Stimulated activated CD4-positive, alpha-beta T cell treated with anti-CD3 and anti-CD28 coated beads, TNF-alpha, amount 100 ng/mL, for 1 hour (primary cell): ENCODE measurements at places on chromosomes 5 and 9.

DNA sequence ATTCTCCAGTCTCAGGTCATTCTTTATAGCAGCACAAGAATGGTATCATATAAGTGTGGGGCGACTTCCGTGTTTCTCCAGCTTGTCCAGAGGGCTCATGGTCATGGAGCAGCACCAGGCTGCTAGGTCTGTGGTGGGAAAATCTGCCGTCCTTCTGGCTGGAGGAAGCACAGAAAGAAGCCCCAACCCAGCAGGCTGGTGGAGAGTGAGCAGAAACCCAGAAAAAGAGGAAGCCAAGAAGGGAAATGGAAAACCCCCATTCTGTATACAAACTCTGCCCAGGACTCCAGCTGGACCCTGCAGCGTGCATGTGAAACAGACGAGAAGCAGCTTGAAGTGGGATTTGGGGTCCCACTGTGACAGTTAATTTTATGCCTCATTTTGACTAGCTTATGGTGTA lies 34.3 kb upstream of the OLFM1 start:
- no peak for DNase-seq

DNA sequence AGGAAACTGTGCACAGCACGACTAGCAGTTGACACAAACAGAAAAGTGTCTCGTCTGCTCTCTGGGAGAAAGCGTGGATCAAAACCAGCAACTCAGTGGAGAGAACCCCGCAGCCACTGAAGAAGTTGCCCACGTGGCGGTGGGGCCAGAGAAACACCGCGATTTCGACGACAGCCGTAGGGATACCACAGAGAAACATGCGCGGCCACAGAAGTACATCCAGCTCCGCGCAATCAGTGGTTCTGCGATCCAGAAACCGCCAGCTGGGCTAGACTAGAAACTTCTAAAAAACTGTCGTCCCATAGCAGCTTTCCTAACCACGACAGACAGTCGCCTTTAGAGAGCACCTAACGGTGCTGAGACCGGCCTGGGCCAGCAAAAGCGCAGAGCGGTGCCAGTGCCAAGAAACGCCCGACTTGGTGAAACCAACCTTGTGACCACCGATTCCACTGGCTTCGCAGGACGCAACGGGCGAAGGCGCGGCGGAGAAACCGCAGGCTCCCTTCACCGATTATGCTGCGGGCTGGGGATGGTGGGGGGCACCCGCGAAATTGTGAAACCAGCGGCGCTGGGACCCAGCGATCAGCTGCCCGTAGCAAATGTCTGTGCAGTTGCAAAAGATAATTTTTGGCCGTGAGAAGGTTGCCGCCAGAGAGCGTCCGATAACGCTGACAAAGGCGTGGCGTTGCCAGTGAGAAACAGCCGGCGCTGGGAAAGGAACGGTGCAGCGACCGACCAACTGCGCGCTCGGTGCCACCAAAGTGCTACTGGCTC lies 2.7 kb upstream of the ANXA2R start:
- no peak for DNase-seq

GRCh38 chr9:37967014-37967760 lies 63.3 kb upstream of the SLC25A51 start:
- no peak for DNase-seq

GRCh38 chr5:150484964-150485692 lies 22.8 kb upstream of the NDST1 start:
- no peak for DNase-seq

DNA sequence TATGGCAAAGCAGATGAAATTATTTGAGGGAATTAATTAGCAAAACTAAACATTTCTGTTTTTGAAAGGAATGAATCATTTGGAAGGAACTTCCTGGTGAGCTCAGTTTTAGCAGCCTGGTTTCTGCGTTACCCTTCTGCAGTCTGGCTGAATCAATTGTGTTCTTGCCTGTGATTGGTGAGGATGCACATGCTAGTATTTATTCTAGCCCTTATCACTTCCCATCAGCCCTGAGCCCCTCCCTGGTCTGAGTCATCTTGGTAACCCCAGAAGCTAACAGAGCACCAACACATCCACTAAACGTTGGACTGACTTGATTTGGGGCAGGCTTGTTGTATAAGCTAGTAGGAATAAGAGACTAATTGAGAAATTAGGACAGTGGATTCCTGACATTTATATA lies 6.6 kb downstream of the TJP2 start:
- DNase-seq: no peak

DNA sequence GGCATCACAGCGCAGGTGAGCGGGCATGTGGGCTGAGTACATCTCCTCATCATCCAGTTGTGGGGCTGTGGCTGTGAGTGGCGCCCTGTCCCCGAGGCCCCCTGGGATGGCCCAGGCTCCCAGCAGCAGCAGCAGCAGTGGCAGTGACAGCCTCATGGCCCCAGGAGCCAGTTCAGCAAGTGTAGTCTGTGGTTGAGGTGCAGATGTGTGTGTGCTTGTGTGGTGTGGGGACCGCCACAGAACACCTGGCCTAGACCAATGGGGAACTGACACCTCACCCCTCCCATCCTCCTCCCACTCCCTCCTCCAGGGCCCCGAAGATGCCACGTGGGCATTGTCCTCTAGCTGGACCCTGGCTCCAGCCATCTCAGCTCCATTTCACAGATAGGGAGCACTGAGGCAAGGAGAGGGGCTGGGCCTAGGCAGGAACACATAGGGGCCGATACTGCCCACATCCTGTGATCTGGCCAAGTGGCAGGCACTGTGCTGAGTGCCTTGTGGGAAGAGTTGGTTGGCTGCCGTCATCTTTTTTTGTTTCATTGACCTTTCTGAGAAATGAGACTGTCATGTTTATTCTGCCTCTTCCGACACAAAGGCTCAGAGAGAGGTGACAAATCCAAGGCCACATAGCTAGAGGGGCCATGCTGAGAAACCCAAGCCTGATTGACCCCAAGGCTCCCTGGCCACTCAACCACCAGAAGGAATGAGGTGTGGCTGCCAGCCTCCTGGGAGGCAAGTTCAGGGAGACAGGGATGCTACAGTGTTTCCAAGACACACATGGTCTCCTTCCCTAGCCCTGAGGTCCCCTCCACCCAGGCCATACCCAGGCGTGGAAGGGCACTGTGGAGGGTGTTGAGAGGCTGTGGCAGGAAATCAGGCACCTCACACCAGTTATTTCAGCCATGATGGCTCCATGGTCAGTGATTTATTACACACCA lies at the start of gene MZB1:
Gene MZB1, minus strand, starts transcription at position 213 of the 938 bp plus-strand sequence. Its CDS starts 57 bp downstream, at position 156.
- no peak for DNase-seq

DNA sequence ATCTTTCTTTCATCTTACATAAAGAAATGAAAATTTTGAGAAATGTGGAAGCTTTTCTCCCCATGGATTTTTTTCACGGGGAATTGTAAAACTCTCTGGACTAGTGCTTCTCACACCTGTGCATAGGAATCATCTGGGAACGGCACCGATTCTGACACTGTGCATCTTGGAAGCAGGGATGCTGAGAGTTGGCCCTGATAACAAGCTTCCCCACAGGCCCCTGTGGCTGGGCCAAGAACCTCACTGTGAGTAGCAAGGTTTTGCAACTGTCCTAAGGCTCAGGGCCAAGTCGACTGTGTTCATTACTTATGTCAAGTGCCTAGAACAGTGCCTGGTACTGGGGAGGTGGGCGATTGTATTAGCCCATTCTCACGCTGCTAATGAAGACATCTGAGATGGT lies 107.9 kb upstream of the ICE1 start:
- no peak for DNase-seq

GRCh38 chr9:27787891-27788290 lies 214.6 kb upstream of the C9orf72 start:
- no peak for DNase-seq

GRCh38 chr9:136047076-136047774 lies 47.9 kb downstream of the NACC2 start:
- DNase-seq: no peak

- DNase-seq: no peak
Observed at GRCh38 chr5:164191240-164191639, 685.8 kb downstream of the MAT2B start.

GRCh38 chr5:163880302-163880701 lies 374.9 kb downstream of the MAT2B start:
- DNase-seq: no peak

DNA sequence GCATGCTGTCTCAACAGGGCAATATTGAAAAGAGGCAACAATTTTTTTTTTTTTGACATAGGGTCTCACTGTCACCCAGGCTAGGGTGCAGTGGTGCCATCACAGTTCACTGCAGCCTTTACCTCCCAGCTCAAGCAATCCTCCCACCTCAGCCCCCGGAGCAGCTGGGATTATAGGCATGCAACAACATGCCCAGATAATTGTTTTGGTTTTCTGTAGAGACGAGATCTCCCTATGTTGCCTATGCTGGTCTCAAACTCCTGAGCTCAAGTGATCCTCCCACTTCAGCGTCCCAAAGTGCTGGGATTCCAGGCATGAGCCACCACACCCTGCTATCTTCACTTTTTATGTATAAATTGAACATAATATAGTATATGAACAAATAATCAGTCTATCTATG lies 47.6 kb downstream of the PRELID2 start:
- DNase-seq: no peak

DNA sequence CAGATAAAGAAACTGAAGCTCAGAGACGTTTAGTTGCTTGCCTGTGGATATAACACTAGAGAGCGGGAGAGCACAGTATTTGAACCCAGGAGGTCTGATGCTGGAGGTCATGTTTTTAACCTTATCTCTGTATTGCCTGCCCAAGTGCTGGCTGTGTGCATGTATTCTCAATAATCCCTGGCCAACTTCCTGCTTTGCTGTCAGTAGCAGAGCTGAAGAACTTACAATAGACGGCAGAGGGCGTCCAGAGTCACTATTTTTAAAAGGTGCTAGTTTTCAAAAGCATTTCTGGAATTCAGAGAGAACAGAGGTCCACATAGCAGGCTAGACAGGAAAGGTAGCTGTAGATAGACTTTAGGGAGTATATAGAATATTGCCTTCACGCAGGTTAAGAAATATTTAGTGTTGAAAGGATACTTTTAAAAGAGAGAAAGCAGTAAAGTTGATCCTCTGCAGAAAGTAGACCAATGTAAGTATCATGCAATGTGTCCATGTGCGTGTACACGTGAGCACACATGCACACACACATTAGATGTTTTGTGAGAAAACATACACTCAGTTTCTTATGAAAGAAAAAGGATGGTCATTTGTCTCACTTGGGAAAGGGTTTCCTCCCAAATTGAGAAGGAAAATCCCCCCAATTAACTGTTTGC lies 46.3 kb downstream of the PTCD2 start:
- no peak for DNase-seq

- DNase-seq: no peak
Observed at GRCh38 chr9:130186839-130187522, 14.8 kb downstream of the NCS1 start.

DNA sequence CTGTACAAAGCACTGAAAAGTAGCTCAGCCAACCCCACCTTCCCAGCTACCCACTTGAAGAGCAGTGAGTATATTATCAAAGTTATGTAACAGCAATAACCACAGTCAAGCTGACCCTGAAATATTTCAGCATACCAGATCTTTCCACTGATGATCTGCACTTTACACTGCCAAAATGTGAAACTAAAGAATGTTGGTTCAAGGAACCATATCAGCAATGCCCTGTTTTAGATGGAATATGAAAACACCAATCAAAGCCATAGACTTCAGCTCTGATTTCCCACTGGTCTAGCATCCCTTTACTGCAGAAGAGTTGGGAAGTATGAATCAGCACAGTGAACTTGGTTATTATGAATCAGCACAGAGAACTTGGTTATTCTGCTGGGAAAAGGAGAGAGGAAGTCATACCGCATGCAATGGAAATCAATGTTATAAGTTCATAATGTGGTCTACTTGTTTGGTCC lies 20.0 kb downstream of the CEMIP2 start:
- no peak for DNase-seq

- DNase-seq: no peak
Observed at GRCh38 chr9:120562861-120563443, 17.0 kb downstream of the CDK5RAP2 start.

GRCh38 chr5:74995926-74996325 lies 56.4 kb downstream of the GCNT4 start:
- no peak for DNase-seq

- DNase-seq: no peak
Observed at GRCh38 chr5:76085243-76085579, 2.0 kb downstream of the SV2C start.
